ENCODE measurements at places on chromosomes 5 and 9.

- DNase-seq: no peak
Observed at GRCh38 chr5:148864113-148864841, 37.9 kb downstream of the ADRB2 start.

GRCh38 chr9:126435105-126435504, 108.5 kb downstream of the MVB12B start:
- DNase-seq: no peak

DNA sequence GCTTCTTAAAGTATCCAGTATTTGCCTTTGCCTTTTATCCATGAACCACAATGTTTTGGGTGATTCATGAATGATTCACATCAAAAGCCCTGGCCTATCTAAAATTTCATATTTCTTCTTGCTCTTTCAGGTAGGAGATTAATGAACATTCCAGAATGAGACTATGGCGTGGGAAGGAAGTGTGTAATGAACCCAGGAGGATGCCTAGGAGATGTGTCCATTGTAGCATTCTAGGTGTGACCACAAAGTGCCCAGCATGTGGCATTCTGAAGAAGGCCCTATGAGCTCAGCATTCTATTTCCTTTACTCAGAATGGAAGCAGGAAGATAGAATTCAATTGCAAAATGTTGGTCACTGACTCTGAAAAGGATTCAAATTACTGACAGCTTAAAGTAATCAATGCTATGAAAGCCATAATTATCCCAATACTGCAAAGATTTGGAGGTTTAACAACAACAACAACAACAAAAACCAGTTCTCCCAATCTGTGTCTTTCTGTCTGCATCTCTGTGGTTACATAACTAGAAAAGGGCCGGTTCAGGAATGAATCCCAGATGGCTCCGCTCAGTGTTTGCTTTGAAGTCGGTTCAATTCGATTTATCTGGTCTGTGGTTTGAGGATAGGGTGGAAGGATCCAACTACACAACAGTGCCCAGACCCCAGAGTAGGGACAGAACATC, 126.7 kb downstream of the FOXD1 start:
- no peak for DNase-seq

DNA sequence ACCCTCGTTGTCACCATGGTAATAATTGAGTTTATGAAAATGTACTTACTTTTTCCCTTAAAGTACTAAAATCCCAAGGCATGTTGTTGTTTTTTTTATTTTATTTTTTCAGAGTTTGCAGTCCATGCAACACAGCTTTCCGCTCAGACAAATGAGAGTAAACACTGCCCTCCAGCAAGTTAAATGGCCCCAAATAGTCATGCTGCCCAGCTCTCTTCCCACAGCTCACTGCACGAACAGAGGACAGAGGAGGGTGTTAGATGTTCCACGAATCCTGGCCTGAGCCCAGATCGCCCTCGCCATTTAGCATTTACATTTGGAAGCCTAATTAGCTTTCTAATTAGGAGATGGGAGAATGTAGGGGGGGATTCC, 1.9 kb downstream of the NIM1K start:
- DNase-seq: no peak

- no peak for DNase-seq
Observed at GRCh38 chr5:61689153-61689846, 357.2 kb downstream of the ZSWIM6 start.

DNA sequence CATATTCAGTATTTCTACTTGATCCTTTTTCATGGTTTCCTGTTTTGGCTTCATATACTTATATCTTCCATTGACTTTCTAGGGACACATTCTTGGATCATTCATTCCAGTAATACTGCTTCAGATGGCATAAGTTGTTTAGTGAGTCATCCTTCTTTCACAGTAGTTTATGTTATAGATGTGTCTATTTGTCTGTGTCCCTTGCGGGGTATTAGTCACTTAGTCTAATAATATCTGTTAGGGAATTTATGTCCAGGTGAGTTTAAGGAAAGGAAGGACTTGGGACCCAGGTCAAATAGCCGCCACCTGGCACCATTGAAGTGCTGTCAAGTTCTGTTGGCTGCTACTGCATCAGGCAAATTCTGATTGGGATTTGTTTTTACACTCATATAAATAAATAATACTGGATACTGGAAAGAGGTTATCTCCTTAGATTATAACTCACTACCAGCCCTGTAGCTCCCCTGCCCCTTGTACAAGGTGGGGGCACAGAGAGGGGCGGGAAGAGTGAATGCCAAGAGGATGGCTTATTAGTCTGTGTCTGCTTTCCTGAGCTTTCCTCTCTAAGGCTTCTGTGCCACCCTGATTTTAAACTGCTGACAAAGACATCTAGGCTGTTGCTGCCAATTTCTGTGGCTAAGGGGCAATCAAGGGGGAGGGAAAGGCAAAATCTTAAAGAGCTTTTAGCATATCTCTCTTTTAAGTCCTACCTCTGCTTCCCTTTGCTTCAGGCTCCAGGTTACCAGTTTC, 64.9 kb downstream of the CDC42SE2 start:
- peak; percentile 19 for DNase-seq

- no peak for DNase-seq
Observed at GRCh38 chr5:141880961-141881801, 3.0 kb upstream of the PCDH1 start.

- DNase-seq: no peak
Observed at GRCh38 chr5:172506921-172507320, 52.6 kb upstream of the SH3PXD2B start.

DNA sequence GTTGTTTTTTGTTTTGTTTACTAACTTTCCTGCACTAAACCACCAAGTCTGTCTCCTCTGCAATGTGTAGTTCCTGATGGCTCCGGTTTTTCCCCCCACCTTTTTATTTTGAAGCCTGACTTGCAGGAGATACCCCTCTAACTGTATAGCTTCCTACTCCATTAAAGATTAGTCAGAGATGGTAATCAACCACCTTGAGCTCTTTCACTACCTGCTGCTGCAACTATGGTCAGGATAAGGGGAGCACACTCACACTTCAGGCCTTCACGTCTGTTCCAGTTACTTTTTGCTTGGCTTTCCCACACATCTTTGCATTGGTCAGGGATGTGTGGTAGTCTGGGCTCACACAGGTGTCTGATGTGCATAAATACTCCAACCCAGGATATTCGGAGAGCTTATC, 63.4 kb downstream of the NR6A1 start:
- DNase-seq: no peak

GRCh38 chr5:104538734-104539133, 976.1 kb upstream of the NUDT12 start:
- no peak for DNase-seq

GRCh38 chr9:91746904-91747303, 203.1 kb downstream of the ROR2 start:
- no peak for DNase-seq

GRCh38 chr9:70412832-70413463, 1.5 kb downstream of the KLF9 start:
- peak; percentile 30 for DNase-seq

DNA sequence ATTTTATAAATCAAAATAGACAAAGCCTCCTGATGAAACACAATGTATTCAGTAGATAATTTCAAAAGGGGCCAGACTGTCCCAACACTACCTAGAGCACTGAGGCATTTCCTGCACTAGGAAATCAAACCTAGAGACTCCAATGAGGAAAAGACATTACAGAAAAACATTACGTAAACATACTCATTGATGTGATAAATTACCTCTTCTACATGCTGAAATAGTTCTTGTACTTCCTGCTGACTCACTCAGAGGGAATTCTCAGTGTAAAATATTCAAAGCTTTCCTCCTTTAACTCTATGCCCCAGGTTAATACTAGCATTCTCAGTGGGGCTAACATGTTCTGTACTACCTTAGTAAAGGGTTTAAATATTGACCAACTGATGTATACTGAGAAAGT, 178.0 kb downstream of the ESM1 start:
- no peak for DNase-seq

GRCh38 chr9:71557310-71557709, 211.0 kb downstream of the CEMIP2 start:
- DNase-seq: no peak

- DNase-seq: no peak
Observed at GRCh38 chr5:26415987-26416779, 622.2 kb downstream of the CDH9 start.

- DNase-seq: no peak
Observed at GRCh38 chr5:54150841-54151240, 159.5 kb downstream of the ARL15 start.

DNA sequence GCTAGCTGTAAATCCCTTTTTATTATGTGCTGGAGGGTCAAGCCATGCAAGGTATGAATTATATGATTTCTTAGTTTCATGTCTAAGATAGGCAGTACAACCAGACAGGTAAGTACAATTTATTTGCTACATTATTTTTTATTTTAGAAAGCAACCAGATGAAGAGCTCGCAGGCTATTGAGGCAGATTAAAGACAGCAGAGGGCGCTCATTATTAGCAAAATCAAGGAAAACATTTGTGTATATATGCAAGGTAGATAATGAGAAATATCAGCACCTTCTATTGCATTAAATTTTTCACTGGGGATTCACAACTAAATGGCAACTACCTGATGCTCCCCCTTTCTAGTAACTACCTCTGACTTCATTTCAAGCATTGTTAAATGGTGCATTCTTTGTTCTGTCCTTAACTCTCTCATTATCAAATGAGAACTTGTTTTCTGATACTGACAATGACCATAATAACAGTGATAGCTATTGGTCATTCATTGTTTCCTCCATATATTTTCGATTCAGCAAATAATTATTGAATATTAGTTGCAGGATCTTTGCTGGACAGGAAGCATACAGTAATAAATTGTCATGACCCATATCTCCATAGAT, 8.6 kb downstream of the SCGB3A2 start:
- peak; percentile 10 for DNase-seq
